ENCODE measurements at places on chromosomes 4 and X.

DNA sequence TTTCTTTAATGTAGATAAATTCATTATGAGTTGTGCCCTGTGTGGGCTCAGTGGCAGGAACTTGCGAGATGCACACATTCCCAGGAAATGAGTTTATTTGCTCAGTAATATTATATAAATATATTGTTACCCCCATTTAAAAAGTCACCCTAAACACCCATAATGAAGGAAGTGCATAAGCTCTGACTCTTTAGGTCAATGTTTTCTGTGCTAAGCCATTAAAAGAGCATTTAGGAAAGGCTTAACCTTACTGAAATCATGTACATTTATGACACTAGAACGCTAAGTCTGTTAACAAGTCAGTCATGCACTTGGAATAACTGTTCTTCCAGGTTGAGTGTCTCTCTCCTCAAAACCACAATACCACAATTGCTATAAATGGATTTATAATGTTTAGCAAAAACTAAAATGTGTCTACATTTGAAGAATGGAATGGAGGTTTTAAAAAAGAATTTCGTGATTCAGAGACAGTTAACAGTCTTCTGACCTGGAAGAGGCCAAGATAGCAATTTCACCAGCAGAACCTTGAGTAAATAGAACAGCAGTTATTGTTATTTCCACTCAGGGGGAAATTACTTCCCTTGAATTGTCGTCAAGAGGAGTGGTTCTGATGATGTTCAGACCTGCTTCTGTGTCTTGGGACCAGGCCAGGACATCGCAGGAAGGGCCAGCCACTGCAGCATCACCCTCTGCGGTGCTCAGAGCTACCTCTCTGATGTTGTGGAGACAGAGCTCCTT lies 91.1 kb upstream of the VEGFC start:
- no peaks in the 10 kb centered on the region for H3K27me3 ChIP-seq
- no peak overlapping the region for H3K4me3 ChIP-seq
- DNase-seq, result no peak
- H3K4me1 ChIP-seq, result no peaks in the 10 kb centered on the region
- H3K27ac ChIP-seq, result no peak overlapping the region

GRCh38 chrX:119999087-119999634 lies 55.6 kb upstream of the NKAP start:
- H3K4me1 ChIP-seq, result no peaks in the 10 kb centered on the region
- peak overlapping the region; percentile 23 for H3K4me3 ChIP-seq
- H3K36me3 ChIP-seq, result no peaks in the 10 kb centered on the region
- peaks cover 82% of the 10 kb centered on the region for H3K27me3 ChIP-seq
- DNase-seq, result no peak

- H3K36me3 ChIP-seq, result no peaks in the 10 kb centered on the region
- no peaks in the 10 kb centered on the region for H3K27me3 ChIP-seq
- no peak for DNase-seq
- H3K4me1 ChIP-seq, result peaks cover 4% of the 10 kb centered on the region
- no peak overlapping the region for H3K27ac ChIP-seq
These were observed 158.7 kb downstream of the SPRY1 start for GRCh38 chr4:123555233-123555806.

- H3K4me1 ChIP-seq, result peaks cover 3% of the 10 kb centered on the region
- H3K27ac ChIP-seq, result no peak within 1 kb of the TSS
- H3K36me3 ChIP-seq, result no peaks in the 10 kb centered on the region
- DNase-seq, result peak; percentile 74
- H3K27me3 ChIP-seq, result no peaks in the 10 kb centered on the region
These were observed at the start of gene PABPC4L for GRCh38 chr4:134201216-134202161. TSS of gene PABPC4L (minus strand) at chr4:134201789. CDS start at chr4:134201019, 770 bp downstream.

GRCh38 chr4:181656748-181657147 lies 586.5 kb upstream of the TENM3 start:
- no peak overlapping the region for H3K27ac ChIP-seq
- no peak for DNase-seq
- no peaks in the 10 kb centered on the region for H3K4me1 ChIP-seq
- H3K36me3 ChIP-seq, result no peaks in the 10 kb centered on the region

DNA sequence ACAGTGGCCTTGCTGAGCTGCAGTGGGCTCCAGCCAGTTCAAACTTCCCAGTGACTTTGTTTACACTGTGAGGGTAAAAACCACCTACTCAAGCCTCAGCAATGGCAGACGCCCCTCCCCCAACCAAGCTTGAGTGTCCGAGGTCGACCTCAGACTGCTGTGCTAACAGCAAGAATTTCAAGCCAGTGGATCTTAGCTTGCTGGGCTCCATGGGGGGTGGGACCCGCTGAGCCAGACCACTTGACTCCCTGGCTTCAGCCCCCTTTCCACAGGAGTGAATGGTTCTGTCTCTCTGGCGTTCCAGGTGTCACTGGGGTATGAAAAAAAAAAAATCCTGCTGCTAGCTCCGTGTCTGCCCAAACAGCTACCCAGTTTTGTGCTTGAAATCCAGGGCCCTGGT lies 168.9 kb upstream of the INTU start:
- DNase-seq, result no peak
- H3K36me3 ChIP-seq, result no peaks in the 10 kb centered on the region
- no peak overlapping the region for H3K4me3 ChIP-seq
- H3K27ac ChIP-seq, result no peak overlapping the region
- no peaks in the 10 kb centered on the region for H3K4me1 ChIP-seq
- H3K27me3 ChIP-seq, result no peaks in the 10 kb centered on the region

DNA sequence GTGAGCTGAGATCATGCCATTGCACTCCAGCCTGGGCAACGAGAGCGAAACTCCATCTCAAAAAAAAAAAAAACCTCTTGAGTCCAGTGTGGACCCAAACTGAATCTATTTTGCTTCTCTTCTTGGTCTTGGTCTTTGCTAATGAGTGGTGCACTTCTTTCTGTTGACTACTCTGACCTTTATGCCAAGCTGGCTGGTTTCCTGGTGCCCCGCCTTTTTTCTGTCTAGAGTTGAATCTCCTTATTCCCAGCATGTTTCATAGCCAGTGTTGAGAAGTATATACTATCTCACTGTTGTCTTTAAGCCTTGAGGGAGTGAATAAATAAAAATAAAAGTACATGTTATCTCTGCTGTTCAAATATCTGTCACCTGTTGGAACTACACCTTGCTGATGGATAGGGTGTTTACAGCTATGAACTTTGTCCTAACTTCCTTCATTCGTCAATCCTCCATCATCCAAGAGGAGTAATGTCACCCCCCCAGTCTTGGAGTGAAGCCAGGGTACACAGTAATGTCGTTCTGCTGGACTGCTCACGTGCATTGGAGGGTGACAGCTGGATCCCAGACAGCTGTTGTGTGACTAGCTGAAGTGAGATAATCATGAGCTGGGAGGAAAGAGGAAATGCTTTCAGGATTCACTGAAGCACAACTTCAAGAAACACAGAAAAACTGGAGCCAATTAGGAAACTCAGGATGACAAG lies 99.3 kb upstream of the PRKG2 start:
- no peak overlapping the region for H3K4me3 ChIP-seq
- no peak for DNase-seq
- no peak overlapping the region for H3K27ac ChIP-seq
- H3K4me1 ChIP-seq, result no peaks in the 10 kb centered on the region

- peak overlapping the region; percentile 86 for H3K27ac ChIP-seq
- H3K4me1 ChIP-seq, result peaks cover 22% of the 10 kb centered on the region
- DNase-seq, result peak; percentile 47
- no peaks in the 10 kb centered on the region for H3K27me3 ChIP-seq
- H3K4me3 ChIP-seq, result no peak overlapping the region
These were observed 129.5 kb downstream of the GRID2 start for GRCh38 chr4:92433272-92433758.

GRCh38 chr4:109231331-109231730 lies 71.1 kb downstream of the COL25A1 start:
- H3K27ac ChIP-seq, result no peak overlapping the region
- no peak for DNase-seq
- no peaks in the 10 kb centered on the region for H3K36me3 ChIP-seq
- no peaks in the 10 kb centered on the region for H3K4me1 ChIP-seq

- no peaks in the 10 kb centered on the region for H3K27me3 ChIP-seq
- H3K4me1 ChIP-seq, result no peaks in the 10 kb centered on the region
- H3K27ac ChIP-seq, result no peak overlapping the region
- no peak for DNase-seq
These were observed 715.2 kb upstream of the AADAT start for GRCh38 chr4:170804930-170805329.

GRCh38 chr4:145339075-145339725 lies 142.5 kb upstream of the SMAD1 start:
- no peaks in the 10 kb centered on the region for H3K4me1 ChIP-seq
- no peaks in the 10 kb centered on the region for H3K27me3 ChIP-seq
- no peak for DNase-seq
- no peak overlapping the region for H3K27ac ChIP-seq

DNA sequence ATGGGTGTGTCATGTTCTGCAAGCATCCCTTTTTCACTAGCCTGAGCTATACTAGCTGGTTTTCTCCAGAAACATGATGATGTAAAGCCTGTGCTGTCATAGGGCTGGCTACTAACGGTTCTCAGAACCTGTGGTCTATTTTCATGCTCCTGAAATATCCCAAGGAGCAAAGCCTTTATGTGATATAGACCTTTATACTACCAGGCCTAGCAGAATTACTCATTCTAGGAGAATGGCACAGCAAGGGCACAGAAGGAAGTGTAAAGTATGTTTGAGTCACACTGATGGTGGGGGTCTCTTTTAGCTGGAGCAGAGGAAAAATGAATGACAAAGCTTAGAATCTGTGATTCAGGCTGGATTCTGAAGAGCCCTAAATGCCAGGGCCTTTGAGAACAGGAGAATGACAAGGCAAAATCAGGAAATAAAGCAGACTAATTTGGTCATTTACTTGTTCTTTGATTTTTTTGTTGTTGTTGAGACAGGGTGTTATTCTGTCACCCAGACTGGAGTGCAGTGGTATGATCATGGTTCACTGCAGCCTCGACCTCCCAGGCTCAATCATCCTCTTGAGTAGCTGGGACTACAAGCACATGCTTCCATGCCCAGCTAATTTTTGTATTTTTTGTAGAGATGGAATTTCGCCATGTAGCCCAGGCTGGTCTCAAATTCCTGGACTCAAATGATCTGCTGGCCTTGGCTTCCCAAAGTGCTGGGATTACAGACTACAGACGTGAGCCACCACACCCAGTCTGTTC lies 11.8 kb downstream of the TCEAL1 start:
- H3K4me1 ChIP-seq, result 0 out of 2 replicates have a peak, but pooled peaks cover 4% of the 10 kb centered on the region
- H3K4me3 ChIP-seq, result no peak overlapping the region
- H3K36me3 ChIP-seq, result no peaks in the 10 kb centered on the region
- no peak overlapping the region for H3K27ac ChIP-seq

- DNase-seq, result peak; percentile 51
- H3K4me3 ChIP-seq, result peak overlapping the region; percentile 71
- H3K36me3 ChIP-seq, result no peaks in the 10 kb centered on the region
- H3K27me3 ChIP-seq, result peaks cover 4% of the 10 kb centered on the region
- no peaks in the 10 kb centered on the region for H3K4me1 ChIP-seq
These were observed 29.0 kb downstream of the PDHA1 start for GRCh38 chrX:19372547-19373331.

GRCh38 chrX:112735147-112735546 lies 55.4 kb upstream of the LHFPL1 start:
- H3K4me3 ChIP-seq, result no peak overlapping the region
- no peaks in the 10 kb centered on the region for H3K36me3 ChIP-seq
- no peak for DNase-seq

DNA sequence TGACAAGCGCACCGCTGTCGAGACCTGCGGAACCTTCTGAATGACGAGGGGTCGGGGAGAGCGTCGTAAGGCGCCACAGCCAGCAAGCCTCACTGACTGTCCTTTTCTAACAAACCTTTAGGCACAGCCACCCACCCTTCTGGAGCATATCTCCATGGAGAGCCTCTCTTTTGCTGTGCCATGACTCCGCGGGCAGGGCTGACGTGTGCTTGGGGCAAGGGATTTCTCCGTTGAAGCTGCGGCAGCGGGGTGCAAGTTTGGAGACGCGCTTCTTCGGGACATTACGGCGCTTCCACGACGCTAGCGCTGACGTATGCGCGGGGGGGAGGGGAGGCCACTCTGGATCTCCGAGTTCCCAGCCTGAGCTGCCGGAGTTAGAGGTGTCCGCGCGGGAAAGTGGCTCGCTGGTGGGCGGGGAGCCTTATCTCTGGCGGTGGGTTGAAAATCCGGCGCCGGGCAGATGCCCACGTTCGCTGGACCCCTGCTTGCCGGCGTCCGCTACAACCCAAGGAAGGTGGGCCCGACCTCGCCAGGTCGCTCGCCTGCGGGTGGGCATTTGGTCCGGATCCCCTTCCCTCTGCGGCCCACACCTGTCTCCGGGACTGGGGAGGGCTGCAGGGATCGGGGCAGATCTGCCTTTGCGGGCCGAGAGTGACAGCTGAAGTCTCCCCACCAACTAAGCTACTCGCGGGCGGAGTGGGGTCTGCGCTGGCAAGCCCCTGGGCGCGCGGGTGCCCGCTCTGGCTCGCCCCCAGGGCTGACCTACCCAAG lies 543 bp upstream of the SLC10A7 start:
- DNase-seq, result peak; percentile 86
- peaks cover 6% of the 10 kb centered on the region for H3K27me3 ChIP-seq
- peak overlapping the region; percentile 83 for H3K4me3 ChIP-seq
- no peaks in the 10 kb centered on the region for H3K36me3 ChIP-seq
- no peak overlapping the region for H3K27ac ChIP-seq

- H3K4me1 ChIP-seq, result peaks cover 5% of the 10 kb centered on the region
- no peak overlapping the region for H3K27ac ChIP-seq
- H3K4me3 ChIP-seq, result no peak overlapping the region
- DNase-seq, result no peak
These were observed 174.6 kb upstream of the PGRMC2 start for GRCh38 chr4:128462103-128462783.

GRCh38 chr4:152810715-152811287 lies 31.0 kb downstream of the ARFIP1 start:
- no peaks in the 10 kb centered on the region for H3K36me3 ChIP-seq
- H3K27me3 ChIP-seq, result no peaks in the 10 kb centered on the region
- no peak overlapping the region for H3K27ac ChIP-seq
- no peak for DNase-seq
- no peaks in the 10 kb centered on the region for H3K4me1 ChIP-seq
- no peak overlapping the region for H3K4me3 ChIP-seq

DNA sequence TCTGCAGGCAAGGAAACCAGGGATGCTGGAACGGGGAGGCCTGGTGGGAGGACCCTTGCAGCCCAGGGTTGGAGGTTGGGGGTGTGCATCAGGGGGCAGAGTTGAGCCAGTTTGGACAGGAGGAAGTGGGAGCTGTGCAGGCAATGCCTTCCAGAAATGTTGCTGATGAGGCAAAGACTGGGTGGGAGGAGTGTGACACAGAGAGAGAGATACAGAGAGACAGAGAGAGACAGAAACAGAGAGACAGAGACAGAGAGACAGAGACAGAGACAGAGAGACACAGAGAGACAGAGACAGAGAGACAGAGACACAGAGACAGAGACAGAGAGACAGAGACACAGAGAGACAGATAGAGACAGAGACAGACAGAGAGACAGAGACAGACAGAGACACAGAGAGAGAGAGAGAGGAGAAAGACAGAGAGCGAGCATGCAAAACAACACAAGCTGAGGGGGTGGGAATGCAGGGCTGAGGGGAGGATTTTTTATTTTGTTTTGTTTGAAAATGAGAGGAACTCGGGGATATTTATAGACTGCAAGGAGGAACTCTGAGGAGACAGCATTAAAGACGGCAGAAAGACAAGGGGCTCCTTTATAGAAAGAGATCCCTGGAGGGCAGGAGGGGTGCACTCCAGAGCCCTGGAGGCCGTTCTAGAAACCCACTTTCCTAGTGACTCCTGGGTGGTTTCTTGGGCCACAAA lies 1.9 kb upstream of the HAUS3 start:
- no peaks in the 10 kb centered on the region for H3K36me3 ChIP-seq
- H3K27me3 ChIP-seq, result no peaks in the 10 kb centered on the region
- DNase-seq, result peak; percentile 49
